Naive thymus-derived CD8-positive, alpha-beta T cell (primary cell): ENCODE measurements at places on chromosomes 2 and 18. TPM values are rescaled to one million over a fixed set of nuclear protein-coding genes. Genes with fewer than 3 reads are reported as not detected.

DNA sequence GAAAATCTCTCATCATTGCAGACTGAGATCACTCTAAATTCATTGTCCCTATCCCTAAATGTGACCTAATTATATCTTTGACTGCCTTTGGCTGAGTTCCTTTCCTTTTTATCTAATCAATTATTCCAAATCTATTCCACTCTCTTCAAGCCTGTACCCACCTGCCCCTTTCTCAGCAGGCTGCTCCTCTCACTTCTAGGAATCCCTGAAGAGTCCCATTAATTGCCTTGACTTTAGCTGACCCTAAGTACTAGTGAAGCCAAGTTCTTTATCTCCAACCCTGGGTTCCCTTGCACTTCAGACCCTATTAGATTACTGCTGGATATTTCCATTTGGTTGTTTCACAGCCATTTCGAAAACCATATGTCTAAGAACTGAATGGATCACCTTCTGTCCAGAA, 102.8 kb downstream of the GREB1L start:
- no peak for DNase-seq

- DNase-seq, result peak; percentile 81
Observed at GRCh38 chr2:102367331-102367971, 11.9 kb downstream of the IL18R1 start.

- no peak for DNase-seq
Observed at GRCh38 chr2:68643874-68644485, 601 bp downstream of the PROKR1 start.

- DNase-seq, result no peak
Observed at GRCh38 chr2:173496746-173497145, 142.1 kb downstream of the CDCA7 start.

DNA sequence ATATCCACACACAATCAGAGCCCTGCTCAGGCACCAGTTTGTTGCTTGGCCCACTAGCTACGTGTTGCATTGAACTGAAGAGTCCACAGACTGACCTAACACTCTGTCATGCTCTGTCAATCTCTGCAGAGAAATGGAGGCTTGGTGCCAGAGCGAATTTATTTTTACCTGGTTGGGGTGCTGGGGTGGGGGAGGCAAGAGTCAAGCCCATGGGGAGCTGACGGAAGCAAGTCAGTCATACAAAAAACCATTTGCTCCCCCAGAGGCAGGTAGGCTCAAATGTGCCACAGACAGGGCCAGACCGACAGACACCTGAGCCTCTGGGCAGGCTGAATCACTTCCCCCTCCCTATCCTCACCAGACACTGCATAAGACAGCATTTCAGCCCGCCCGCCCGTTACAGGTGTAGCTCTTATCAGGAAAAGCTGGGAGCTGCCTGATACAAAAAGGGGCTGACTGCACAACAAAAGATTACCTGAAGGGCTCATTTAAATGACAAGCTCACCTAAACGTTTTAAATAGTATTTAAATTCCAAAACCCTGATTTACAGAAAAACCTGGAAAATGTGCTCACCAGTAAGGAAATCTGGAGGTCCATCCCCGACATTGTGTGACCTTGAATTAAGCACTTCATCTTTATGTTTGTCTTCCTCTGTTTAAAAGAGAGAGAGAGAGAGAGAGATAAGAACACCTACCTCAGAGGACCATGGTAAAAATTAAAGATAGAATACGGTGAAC, 2.1 kb upstream of the PCBP1 start:
- peak; percentile 51 for DNase-seq

GRCh38 chr2:88669482-88670214, 21.8 kb upstream of the RPIA start:
- DNase-seq, result no peak

- no peak for DNase-seq
Observed at GRCh38 chr2:1070601-1071000, 120.0 kb downstream of the SNTG2 start.

GRCh38 chr2:127093648-127094210, 13.2 kb downstream of the BIN1 start:
- peak; percentile 59 for DNase-seq

GRCh38 chr2:20465716-20466394, 19.0 kb downstream of the RHOB start:
- no peak for DNase-seq

DNA sequence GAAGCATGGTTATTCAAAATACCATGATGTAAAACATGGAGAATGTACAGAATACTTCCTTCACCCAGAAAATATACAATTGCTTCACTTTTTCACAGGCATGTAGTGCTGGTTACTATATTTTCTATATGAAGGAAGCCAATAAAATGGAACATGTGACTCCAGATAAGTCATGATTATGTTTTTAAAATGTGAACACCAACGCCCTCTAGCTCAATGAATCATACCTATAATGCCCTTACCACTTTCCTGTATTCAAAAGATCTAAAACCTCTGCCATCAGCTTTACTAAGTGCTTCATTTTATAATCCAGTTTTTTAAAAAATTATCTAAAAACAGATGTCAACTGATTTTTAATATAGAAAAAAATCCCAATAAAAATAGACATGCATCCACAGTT, 59.9 kb downstream of the SMAD2 start:
- no peak for DNase-seq

GRCh38 chr2:165105926-165106325, 97.9 kb downstream of the SCN3A start:
- DNase-seq, result no peak

DNA sequence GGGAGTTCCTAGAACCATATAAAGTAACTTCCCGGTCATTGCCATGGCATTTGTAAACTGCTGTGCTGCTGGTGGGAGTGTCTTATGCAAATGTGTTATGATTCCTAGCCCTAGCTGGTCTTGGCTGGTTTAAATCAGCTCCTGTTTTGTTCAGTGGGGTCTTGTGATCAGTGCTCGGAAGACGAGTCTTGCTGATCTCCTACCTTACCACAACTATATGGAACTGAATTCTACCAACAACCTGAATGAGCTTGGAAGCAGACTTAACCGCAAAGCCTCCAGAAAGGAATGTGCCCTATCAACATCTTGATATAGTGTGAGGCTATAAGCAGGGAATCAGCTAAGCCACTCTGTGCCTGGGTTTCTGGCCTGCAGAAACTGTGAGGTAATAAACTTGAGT, 33.5 kb downstream of the POLE4 start:
- DNase-seq, result no peak

DNA sequence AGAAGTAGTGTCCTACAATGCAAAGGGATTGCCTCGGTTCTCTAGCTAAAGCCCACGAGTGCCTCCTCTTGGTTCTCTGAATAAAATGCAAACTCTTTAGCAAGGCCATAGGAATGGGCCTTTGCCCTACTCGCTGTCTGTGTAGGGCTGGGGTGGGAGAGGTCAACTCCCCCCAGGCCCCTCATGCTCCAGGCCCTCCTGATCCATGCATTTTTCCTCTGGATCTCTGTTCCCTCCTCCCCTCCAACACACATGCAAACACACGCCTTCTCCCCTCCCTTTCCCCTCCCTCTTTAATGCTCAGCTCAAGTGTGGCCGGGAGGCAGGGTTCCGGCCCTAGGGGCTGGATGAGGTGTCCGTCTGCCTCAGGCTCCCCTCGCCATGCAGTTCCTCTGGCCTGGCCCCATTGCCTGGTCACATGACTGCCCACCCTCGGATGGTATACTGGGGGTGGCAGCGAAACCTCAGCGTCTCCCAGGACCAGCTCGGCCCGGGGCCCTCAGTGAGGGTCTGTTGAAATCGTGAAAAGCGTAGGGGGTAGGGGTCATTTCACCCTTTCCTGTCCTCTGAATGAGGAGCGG, 14.9 kb upstream of the KLF11 start:
- DNase-seq, result no peak

DNA sequence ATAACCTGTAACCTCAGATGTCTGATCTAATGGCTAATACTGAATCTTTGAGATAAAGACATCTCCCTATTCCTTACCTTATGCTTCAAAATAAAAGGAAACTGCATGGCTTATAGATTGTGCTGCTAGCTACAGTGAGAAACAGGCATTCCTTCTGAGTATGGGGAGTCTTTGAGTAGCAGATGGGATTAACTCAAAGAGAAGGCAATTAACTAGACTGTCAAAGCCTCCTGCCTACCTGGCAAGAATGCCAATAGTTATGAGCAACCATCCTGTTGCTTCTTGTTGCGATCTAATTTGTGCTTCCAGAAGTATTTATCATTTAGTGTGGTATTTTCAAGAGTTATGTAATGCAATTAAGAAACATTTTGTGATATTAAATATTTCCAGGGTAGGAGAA, 660.0 kb upstream of the TMEFF2 start:
- no peak for DNase-seq

DNA sequence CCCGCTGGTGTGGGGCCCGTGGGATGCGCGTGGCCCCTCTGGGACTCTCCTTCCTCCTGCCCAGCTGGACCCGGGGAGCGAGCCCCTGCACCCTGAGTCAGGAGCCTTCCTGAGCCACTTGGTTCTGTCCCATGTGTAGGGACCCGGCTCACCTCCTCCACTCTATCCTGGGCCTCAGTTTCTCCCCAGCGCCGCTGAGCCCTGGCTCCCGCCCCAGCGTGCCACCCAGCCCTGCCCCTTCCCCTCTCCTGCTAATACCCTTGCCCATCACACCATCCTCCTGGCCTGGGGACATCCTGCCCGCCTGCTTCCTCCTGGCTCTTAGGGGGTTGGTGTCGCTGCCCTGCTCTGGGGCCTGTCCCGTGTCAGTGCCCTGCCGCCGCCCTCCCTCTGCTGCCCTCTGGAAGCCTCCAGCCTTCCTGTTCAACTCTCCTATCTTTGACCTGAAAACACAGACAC, 24.8 kb downstream of the GPC1 start:
- DNase-seq, result no peak

DNA sequence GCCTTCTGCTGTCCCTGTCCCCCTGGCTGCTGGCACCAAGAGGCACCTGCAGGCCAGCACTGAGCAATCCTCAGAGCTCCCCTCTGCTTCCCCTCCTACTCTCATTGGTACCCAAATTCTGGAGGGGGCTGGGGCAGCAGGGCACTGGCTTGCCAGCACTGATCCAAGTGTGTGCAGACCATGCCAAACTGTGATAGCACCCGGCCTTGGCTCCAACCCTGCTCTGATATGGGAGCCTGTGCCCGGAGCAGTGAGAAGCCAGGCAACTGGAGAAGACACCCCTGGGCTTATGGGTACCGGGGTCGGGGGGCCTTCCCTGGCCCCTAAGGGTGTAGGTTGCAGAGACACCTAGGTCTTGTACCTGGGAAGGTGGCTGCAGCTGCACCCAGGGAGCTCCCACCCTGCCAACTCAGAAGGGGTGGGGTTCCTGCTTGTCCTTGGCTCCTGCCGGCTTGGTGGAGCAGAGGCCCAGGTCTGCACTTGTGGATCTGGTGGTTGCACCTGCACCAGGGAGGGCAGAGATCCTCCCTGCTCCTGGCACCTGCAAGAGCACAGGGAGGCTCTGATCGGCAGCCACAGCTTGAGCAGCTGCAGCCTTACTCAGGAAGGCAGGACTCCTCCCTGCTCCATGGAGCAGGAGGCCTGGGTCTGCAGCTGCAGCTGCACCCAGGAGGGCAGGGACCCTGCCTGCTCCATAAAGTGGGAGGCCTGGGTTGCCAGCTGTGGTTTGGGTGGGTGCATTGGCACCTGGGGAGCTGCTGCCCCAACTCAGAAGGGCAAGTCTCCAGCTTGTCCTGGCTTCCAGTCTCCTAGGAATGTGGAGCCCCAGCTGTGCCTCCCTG, 96.3 kb downstream of the BCL2L11 start:
- no peak for DNase-seq

GRCh38 chr2:186543561-186544131, 46.2 kb upstream of the ITGAV start:
- DNase-seq, result no peak

DNA sequence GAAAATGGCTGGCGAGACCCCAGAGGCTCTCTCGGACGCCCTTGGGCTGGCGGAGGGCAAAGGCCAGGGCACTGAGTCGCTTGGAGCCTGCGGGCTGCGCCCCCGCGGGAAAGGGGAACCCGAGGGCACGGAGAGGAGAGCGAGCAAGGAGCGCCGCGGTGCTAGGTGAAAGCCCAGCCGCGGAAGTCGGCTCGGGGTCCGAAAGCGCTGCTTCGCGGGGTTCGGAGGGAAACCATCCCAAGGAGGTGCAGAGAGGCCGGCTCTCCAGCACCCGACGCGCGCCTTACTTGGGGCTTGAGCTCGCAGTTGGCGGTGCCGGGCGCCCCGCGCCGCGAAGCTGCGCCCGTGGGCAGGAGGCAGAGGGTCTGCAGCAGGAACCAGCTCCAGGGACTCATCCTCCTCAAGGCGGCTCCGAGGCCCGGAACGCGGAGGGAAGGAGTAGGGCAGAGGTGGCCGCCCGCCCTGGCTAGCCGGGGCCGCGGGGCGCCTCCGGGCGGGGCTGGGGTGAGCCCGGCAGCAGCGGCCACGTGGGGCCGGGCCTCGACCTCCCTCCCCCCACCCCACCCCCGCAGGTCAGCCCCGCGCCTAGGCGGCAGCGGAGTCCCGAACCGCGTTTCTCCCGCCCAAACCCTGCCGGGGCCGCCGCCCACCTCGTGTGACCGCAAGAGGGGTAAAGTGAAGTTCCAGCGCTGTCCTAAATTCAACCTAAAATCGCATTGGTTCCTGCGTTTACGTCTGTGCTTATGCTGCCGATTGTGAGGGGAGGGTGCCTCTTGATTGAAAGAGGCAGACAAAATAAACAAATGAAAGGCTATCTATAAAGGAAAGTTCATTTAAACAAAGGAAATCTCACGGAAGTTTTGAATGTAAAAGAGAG, at the start of gene TRABD2A:
Gene TRABD2A (minus strand): TSS at position 440 of the 877 bp plus-strand sequence. CDS start 45 bp downstream, at position 395.
- peak; percentile 72 for DNase-seq

- no peak for DNase-seq
Observed at GRCh38 chr2:28729698-28730097, 21.9 kb upstream of the PPP1CB start.

- DNase-seq, result no peak
Observed at GRCh38 chr2:88053934-88054781, 1.4 kb downstream of the KRCC1 start.

DNA sequence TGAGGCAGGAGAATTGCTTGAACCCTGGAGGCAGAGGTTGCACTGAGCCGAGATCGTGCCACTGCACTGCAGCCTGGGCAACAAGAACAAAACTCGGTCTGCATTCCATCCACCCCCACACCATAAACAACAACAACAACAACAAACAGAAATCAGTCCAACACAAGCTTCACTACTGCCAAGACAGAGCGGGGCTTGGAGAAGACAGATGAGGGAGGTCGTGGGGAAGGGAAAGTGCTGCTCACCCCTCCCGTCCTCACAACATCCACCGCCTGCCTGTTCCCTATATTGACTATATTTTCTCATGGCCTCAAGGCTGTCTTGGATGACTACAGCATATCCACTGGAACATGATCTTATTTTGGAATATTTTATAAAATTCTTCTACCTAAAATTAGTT, 137.6 kb upstream of the TTC39C start:
- no peak for DNase-seq

GRCh38 chr18:35603008-35603407, 21.5 kb downstream of the GALNT1 start:
- DNase-seq, result no peak

GRCh38 chr2:171016125-171016524, 87.1 kb downstream of the GORASP2 start:
- DNase-seq, result no peak

- DNase-seq, result no peak
Observed at GRCh38 chr2:170492010-170492409, 223.1 kb upstream of the SP5 start.

Gene C2orf66
- total RNA-seq, result not detected

Gene TMEM178A
- 0.99 TPM for total RNA-seq

Gene ANO7
- total RNA-seq, result 0.57 TPM

Gene MTERF4
- total RNA-seq, result 270 TPM

Gene CCDC68
- total RNA-seq, result not detected

Gene C2orf78
- total RNA-seq, result not detected

Gene OTOS
- total RNA-seq, result not detected

Gene UGT1A10
- total RNA-seq, result not detected

Gene UGT1A9
- total RNA-seq, result not detected

Gene SPEG
- total RNA-seq, result 20.3 TPM

Gene CCL20
- total RNA-seq, result not detected

Gene ARHGAP15
- total RNA-seq, result 134 TPM

Gene ALPI
- total RNA-seq, result not detected

Gene GAREM1
- total RNA-seq, result 0.42 TPM
